CD4-positive, alpha-beta T cell treated with Interleukin-21 for 1 hour (primary cell): ENCODE measurements at places on chromosomes 16 and 17.

DNA sequence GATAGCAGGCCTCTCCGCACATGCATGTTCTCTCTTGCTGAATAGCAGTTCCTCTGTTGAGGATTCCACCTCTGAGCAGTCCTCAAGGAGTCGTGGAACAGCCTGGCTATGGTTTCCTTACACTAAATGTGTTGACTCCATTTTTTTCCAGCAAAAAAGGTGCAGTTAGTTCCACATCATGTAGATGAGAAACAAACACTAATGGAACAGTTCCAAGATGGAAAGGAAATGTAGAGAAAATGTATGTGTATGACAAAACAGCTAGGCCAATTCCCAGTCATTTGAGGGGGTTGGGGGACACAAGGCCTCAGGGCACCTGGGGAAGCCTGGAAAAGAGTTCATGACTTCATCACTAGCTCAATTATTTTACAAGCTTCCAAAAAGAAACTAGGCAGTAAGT is 90.0 kb downstream of the CFDP1 start:
- no peak for DNase-seq

DNA sequence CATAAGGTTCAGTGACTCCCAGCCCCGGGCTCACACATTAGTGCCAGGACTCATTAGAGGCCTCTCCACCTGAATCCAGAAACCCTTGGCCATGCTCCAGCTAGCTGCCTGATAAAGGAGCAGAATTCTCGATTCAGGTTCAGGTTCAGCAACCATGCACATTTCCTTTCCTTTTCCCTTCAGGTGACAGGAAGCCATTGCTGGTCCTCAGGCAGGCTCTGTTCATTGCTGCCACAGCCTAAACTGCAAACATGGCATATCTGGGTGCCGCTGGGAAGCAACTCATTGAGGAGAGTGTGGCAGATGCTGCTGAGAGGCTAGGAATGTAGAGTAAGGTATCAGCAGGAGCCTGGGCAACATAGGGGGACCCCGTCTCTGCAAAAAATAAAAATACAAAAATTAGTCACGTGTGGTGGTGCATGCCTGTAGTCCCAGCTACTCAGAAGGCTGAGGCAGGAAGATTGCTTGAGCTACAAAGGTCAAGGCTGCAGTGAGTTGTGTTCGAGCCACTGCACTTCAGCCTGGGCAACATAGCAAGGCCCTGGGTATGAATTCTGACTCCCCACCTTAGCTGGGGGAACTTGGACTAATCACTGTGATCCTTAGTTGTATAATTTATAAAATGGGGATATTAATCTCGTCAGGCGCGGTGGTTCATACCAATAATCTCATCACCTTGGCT is 28.7 kb downstream of the ARL4D start:
- no peak for DNase-seq

GRCh38 chr17:37764383-37764782 is 19.5 kb upstream of the HNF1B start:
- DNase-seq, result no peak

DNA sequence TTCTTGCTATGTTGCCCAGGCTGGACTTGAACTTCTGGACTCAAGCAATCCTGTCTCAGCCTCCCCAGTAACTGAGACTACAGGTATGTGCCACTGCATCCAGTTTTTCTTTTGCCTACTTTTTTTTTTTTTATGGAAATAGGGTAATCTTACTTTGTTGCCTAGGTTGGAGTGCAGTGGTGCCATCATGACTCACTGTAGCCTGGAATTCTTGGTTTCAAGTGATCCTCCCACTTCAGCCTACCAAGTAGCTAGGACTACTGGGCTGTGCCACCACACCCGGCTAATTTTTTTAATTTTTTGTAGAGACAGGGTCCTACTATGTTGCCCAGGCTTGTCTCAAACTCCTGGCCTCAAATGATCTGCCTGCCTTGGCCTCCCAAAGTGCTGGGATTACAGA is 10.0 kb downstream of the LRRC36 start:
- DNase-seq, result no peak

DNA sequence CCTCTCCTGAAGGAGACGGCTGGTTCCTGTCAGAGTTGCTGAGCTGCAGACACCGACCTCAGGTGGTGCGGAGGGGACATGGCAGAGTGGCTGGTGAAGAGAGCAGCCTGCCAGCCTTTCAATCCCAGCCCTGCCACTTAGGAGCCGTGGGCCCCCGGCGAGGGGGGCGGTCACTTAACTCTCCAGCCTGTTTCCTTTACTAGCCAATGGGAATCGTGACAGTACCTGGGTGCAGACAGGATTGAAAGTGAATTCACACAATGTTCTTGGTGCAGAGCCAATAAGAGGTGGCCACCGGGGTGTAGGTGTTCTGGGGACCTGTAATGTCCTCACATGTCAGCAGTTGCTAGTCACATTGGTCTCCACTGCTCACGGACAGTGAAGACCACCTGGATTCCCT is 13.5 kb downstream of the ACE start:
- no peak for DNase-seq

GRCh38 chr17:76700270-76700616 is 10.5 kb downstream of the MXRA7 start:
- no peak for DNase-seq

- no peak for DNase-seq
Measured at GRCh38 chr17:58081646-58082340, 1.4 kb upstream of the DYNLL2 start.

DNA sequence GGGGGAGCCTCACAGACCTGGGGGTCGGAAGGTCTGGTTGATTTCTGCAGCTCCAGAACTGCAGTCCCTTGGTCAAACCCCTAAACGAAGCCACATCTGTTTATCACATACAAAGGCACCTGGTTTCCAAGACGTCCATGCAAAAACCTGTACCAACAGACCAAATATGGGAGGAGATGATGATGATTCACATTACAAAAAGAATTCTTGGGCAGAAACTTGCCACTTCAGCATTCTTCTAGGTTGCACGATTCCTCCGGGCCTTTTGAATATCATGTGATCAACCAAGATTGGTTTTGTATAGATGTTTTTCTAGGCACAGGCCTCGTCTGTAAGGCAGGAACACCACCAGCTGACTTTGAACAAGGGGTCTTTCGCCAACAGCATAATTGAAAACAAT is 466.3 kb downstream of the SOX9 start:
- no peak for DNase-seq
